Panc1 (cell line): ENCODE measurements at places on chromosomes 6 and 20. TPM values are rescaled to one million over a fixed set of nuclear protein-coding genes. Genes with fewer than 3 reads are reported as not detected.

TNNC2 gene
- total RNA-seq, result 0.26 TPM

DNA sequence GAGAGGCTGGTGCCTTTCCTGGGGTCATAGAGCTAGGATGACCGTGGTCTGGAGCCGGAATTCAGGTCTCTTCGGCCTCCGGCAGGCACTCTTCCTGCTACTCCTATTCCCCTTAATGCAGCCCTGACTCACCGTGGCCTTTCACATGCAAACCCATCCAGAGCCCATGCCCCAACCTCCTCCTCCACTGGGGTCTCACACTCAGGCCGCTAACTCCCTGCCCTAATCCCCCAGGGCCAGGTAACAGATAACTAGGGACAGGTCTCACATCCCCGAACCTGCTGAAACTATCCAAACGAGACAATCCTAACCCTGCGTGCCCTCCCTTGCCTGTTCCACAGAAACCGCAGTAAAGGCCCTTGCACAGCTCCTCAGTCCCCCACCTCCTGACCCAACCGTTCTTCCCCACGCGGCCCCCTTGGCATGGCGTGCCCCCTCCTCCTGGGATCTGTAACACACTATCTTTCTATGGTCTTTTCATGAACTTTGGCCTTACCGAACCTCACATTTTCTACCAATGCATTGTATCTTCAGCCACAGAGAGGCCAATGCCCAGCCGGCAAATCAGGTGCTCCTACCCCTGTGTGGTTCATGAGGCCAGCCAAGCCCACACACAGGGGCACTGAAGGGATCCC, 245.4 kb upstream of the EXOC2 start:
- no peak overlapping the region for H3K4me3 ChIP-seq
- no peaks in the 10 kb centered on the region for H3K36me3 ChIP-seq
- H3K4me1 ChIP-seq, result no peaks in the 10 kb centered on the region
- H3K27ac ChIP-seq, result no peak overlapping the region
- H3K27me3 ChIP-seq, result peaks cover 8% of the 10 kb centered on the region; the same call in 1 of the 2 replicates

GRCh38 chr6:22145376-22145775, 151.5 kb downstream of the PRL start:
- H3K27me3 ChIP-seq, result no peaks in the 10 kb centered on the region
- DNase-seq, result no peak
- H3K27ac ChIP-seq, result peak overlapping the region; percentile 34; the same call in 1 of the 2 replicates
- peaks cover 49% of the 10 kb centered on the region for H3K4me1 ChIP-seq
- H3K4me3 ChIP-seq, result no peak overlapping the region

CDSN gene
- total RNA-seq, result not detected

COL11A2 gene
- total RNA-seq, result 0.57 TPM

DNA sequence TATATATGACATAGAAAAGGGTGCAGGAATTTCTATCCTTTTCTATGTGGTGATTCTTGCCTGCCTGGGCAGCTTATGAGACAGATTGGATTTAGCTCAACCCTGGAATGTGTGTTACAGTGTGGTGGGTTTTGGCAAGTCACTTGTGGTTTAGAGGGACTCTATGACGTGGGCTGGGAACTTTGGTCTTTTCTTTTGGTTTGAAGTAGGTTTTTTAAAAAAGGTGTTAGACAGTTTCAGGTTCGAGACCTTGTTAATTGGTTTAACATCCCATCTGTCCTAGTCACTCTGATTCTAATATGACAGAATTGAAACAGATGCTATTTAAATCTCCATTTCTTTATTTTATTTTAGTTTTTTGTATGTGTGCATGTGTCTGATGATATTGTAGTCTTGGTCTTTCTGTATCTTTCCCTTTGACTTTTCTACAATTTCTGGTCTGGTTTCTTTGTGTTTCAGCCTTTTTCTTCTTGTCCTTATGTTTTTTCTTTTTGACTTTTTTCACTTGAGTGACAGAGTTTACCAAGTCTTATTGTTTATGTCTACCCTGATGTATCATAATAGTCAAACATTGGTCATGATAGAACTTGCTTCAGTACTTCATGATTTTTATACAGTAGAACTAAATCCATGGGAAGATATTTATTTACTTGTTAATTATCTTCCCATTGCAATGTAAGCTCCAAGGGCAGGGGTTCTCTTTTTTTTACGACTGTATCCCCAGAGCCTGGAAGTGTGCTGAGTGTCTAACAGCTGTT, 174.3 kb downstream of the CDKAL1 start:
- no peaks in the 10 kb centered on the region for H3K4me1 ChIP-seq
- no peaks in the 10 kb centered on the region for H3K36me3 ChIP-seq
- DNase-seq, result no peak
- no peaks in the 10 kb centered on the region for H3K27me3 ChIP-seq

DNA sequence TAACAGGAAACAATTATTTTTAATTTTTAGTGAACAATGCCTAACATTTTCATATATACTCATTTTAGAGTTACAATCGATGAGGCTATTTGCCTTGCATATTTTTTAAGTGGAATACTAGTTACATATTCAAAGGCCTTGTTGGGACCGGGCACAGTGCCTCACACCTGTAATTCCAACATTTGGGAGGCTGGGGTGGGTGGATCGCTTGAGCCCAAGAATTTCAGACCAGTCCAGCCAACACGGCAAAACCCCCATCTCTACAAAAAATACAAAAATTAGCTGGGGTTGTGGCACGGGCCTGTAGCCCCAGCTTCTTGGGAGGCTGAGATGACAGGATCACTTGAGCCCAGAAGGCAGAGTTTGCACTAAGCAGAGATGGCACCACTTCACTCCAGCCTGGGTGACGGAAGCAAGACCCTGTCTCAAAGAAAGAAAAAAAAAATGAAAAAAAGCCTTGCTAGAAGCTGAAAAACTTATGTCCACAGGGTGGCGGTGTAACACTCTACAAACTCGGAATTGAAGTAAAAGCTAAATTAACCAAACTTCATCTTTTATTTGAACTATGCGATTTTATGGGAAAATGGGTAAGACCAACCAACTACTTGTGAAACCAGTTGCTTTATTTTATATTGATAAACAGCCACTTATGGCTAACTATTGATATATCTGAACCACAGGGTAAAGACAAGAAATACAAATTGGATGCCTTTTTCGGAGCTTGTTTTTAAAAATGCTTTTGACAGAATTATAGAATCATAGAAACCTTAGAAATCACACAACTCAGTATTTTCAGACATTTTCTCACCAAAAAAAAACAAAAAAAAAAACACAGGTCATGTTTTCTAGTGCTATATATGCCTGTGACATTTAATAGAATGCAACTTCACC, 24.1 kb upstream of the ROS1 start:
- H3K36me3 ChIP-seq, result no peaks in the 10 kb centered on the region
- no peak overlapping the region for H3K27ac ChIP-seq
- DNase-seq, result peak; percentile 47
